ENCODE measurements at places on chromosomes 5 and 9.

DNA sequence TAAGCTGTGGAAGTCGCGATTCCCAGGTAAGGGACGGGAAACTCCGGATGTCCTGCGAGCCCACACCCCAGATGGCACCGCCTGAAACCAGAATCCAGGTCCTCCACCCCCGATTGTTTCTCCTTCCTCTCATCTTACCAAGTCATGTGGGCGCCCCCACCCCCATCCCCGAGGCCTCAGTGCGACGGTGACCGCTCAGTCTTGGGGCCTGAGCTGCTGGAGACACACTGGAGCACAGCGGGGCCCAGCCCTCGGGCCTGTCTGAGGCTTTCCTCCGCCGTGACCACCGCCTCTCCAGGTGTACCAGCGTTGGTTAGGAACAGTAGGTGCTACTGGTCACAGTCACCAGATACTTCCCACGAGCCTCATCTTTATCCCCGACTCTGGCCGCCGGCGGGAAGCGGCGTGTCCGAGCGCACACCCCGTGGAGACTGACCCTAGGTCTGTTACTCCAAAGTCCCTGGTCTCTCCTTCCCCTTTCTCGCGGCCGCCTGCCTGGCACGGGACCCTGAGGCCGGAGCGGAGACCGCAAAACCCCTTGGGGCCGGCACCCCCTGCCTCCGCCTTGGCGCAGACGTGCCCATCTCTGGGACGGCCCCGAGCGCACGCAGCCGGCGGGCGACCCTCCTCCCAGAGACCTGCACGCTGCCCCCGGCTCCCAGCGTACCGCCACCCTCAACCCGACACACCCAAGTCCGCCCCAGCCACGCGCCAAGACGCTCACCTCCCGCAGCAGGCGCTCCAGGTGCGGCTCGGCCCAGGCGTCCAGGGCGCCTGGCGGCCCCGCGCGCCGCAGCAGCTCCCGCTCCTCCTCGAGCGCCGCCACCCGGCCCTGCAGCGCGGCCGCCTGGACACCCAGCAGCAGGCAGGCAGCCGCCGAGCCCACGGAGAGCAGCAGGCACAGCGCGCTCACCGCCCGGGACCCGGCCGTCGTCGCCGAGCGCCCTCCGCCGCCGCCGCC is 733 bp downstream of the COL23A1 start:
- no peak for DNase-seq

DNA sequence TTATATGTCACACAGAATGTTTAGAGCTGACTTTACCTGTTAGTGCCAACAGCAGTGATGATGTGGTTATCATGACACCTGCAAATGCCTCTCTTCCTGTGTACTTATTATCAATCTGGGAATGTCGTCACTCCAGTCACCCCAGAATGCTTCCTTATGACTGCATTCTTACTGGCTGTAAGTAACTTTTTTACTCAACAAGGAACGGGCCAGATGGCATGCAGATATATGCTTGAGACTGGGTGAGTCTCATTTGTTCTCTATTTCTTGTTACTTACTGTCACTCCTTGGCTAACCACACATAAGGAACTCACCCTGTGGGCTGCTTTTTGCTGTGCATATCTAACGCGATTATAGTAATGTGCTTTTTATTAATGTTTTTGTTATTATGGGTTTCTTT is 385.5 kb upstream of the MEF2C start:
- no peak for DNase-seq

- no peak for DNase-seq
These were observed 83.7 kb downstream of the SH3TC2 start for GRCh38 chr5:148979083-148979723.

- DNase-seq: no peak
These were observed 106.2 kb downstream of the ADAMTSL1 start for GRCh38 chr9:18580151-18580550.

DNA sequence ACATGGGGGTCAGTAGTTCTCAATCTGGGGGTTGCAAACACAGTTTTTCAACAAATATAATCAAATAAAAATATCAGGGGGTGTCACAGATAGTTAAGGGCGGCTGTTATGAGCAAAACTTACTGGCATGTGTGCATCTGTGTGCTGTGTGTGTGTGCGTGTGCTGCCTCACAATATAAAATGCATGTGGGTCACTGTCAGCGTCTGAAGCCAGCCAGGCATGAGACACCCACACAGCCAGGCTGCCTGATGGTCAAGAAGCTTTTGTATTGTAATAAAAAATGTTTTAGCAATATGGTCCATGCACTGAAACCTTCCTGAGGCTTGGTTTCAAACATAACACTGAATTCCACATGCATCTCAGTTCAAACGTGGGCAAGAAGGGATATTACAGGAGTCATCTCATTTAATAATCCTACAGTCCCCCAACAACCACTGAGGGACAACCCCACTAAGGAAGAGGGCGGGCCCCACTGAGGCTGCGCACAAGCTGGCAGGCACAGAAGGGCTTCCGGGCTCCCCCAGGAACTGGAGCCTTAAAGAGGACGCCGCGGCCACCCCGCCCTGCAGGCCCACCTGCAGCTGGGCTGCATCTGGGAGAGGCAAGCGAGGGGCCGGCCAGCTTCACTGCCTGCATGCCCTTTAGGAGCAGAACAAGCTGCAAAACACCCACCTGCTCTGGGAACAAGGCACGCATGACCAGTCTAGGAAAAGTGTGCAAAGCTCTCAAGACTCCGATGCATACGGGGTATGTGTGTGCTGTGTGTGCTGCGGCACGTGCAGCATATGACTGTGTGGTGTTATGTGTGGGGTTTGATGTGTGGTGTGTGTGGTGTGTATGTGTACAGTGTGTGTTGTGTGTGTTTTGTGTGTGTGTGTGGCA is 14.1 kb downstream of the SEMA4D start:
- peak; percentile 81 for DNase-seq

- peak; percentile 67 for DNase-seq
These were observed 7.1 kb upstream of the AGPAT2 start for GRCh38 chr9:136694163-136694871.

DNA sequence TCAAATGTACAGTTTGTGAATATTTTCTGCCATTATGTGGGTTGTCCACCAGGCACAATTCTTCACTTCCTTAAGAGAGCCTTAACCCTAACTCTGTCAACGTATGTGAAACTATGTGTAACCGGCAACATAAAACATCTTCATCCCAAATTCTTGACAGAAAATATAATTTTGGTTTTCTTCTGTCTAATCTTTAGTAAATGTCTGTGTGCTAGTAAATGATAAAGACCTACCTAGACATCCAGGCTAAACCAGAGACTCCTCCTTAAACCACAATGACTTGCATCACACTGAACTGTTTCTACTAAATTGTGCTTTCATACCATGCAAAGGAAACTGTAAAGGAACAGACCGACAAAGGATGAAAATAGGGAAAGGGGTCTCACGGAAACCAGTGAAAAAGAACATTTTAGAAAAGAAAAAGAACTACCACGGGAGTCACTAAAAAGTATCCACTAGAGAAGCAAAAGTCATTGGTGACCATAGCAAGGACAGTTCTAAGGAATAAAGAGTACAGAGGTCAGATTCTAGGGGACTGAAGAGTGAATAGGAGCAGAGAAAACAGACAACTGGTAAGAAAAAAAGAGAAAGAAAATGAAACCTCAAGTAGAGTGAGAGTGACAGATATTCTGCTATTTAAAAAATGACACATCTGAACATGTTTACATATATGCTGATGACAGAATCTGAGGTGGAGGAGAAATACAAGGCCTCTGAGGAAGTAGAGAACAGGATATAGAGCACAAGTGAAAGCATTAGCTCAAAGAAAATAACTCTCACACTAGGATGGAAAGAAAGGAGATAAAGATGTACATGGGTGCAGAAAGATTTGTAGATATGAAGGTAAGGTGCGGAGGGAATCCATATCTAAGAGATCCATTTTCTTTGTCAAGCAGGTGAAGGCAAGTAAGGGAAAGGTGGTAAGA is 49.4 kb downstream of the FNIP1 start:
- no peak for DNase-seq

All from activated naive CD8-positive, alpha-beta T cell treated with anti-CD3 and anti-CD28 coated beads, Interleukin-2, amount 50 U/mL, for 24 hours (primary cell).